ENCODE measurements at places on chromosomes 1 and 21.

DNA sequence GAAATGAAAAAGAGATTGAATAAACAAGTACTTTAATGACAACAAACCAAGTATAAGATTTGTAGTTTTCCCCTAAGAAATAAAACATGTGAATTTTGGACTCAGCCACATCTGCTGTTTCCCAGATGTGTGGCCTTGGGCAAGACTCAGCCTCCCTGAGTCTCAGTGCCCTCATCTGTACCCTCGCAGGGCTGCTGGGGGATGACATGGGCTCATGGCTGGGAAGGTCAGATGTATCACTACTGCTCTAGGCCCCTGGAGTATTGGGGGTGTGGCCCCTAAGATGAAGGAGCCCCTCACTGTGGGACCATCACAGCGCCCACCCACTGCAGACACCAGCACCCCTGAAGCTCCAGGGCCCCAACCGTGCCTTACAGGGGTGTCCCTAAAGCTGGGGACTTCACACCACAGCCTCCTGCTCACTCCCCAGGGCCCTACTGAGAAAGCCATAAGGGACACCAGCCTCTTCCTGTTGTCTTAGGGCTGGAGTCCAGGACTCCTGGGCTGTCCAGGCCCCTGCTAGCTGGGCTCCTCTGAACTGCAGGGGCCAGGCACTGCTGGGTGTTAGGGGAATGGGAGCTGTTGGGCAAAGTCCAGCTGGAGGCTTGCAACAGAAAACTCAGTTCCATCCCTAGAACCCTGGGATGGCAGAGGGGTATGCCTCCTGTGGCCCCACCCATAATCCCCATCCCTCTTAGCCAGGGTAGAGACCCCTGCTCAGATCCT is 104.0 kb upstream of the WNT4 start:
- no peak for DNase-seq

- no peak for DNase-seq
Measured at GRCh38 chr21:36096398-36097290, 26.8 kb downstream of the CBR1 start.

DNA sequence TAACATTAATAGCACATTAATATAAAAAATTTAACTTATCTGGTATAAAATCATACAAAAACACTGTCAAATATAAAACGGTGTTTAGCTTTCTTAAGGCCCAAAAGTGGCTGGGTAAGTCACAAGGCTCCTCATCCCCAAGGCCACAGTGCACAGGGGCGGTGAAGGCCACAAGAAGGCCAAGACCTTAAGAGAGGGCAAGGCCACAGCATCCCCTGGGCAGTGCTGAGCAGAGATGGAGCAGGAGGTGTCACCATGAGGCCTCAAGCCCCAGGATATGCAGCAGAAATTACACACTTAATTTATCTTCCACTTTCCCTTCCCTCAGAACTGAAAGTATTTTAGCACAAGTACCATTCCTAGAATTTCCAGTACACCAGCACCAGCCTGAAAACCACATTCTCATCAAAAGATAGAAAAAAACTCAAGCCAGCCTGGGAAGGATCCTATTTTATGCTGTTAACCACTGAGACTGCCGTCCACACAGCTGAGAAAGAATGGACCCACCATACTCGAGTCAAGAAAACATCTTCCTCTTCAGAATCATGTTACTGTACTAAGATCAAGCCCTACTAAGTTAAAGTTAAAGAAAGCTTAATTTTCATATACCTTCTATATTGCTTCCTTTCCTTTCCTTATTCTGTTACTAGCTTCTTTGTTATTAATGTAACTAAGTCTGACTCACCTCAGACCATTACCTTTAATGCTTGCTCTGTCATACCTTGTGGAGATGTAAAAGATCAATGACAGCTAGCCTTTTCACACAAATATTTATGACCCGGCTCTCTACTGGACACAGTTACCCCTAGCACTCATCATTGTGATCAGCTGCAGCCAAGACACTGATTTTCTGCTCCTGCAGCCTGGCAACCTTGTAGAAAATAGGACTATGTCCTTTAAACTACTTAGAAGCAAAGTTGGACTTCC is 26.4 kb upstream of the FMO1 start:
- no peak for DNase-seq

DNA sequence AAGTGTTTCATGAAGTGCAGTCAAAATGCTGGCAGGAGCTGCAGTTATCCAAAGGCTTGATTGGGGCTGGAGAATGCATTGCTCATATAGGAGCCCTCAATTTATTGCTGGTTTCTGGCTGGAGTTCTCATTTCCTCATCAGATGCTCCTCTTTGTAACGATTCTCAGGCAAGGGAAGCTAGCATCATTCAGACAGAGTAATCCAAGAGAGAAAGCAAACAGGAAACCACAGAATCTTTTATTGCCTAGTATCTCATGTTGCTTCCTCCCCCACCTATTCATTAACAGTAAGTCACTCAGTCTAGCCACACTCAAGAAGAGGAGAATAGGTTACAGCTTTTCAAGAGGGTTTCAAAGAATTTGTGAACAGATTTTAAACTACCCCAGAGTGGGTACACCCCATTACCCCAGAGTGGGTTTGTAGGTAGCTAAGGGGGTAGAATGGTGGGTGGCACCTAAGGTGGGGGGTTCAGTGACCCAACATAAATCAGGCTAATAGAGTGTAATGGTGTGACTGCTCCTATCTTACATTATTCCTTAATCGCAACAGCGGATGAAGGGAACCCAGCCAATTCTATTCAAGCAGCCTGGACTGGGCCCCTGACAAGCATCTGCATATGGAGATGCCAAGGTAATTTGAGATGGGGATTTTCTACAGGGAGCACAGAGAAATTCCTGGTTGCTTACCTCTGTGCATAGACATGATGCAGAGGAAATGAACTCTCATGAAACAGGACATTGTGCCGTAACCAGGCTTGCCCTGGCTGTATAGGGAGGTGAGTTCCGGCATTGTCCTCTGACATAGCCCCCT is 67.1 kb downstream of the KCNJ15 start:
- no peak for DNase-seq

- DNase-seq: no peak
Measured at GRCh38 chr21:46603228-46603627, 1.7 kb downstream of the S100B start.

- no peak for DNase-seq
Measured at GRCh38 chr1:205294175-205294917, 27.2 kb downstream of the NUAK2 start.

DNA sequence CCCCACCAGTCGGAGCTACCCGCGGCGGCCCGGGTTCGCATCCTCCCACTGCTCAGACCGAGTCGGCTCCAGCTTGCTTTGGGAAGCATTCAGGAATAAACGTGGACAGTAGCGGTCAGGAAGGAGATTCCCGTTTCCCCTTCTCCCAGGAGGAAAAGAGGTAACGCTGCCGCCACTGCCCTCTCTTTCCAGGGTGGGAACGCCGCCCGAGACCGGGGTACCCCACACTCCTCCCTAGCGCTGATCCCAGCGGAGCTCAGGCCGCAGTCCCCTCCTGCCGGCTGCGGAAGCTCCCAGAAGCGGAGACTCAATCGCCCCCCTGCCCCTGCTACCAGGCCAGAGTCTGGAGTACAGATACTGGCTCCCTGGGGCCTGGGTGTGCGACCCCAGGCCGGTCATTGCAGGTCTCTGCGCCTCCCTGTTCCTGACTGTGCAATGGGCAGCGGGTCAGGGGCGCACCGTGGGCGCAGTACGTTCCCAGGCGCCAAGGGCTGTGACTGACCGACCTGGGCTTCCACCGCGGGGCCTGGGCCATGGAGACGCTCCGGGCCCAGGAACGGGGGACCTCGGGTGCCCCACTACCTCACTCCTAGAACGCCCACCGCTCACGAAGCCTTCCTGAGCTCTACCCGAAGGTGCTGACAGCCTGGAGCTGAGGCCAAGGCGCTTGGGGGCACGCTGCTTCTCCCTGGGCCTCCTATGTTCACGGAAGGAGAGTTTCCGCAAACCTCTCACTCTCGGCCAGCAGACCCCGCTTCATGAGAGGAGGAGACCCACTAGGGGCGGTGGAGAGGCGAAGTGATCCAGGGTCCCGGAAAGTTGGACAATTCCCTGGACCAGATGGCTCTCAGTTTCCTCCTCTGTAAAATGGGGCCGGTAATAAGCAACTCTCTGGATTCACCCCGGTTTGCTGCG is 7.8 kb downstream of the DMRTA2 start:
- no peak for DNase-seq

GRCh38 chr1:184483101-184483683 is 96.4 kb downstream of the C1orf21 start:
- no peak for DNase-seq

DNA sequence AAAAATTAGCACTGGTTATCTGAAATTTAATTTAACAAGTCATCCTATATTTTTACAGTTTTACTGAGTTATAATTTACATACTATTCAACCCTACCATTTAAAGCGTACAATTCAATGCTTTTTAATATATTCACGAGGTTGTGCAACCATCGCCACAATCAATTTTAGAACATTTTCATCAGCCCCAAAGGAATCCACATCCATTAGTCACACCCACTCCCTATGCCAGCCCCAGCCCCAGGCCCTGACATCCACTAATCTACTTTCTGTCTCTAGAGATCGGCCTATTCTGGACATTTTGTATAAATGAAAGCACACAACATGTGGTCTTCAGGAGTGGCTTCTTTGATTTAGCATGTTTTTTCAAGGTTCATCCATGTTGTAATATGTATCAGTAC is 134.7 kb downstream of the PSMG1 start:
- DNase-seq: no peak

GRCh38 chr1:209883341-209883971 is 54.6 kb upstream of the SYT14 start:
- DNase-seq: no peak

DNA sequence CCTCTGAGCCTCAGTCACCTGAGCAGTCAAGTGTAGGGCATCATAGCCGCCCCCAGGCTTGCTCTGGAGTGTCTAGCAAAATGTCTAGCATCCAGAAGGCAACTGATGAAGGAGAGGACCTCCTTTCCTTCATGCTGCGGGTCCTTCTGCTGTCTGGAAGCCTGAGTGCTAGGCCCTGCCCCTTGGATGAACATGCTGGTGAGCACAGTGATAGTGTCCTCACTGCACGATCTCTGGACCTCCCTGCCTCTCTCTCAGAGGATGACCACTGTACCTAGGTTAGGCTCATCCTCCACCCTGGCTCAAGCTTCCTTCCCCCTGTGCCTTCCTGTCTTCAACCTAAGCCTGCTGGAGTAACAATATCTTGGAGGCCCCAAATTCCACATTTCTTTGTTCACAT is 128.6 kb downstream of the TENT5C start:
- DNase-seq: no peak

GRCh38 chr1:46757956-46758528 is 39.1 kb upstream of the EFCAB14 start:
- DNase-seq: no peak

DNA sequence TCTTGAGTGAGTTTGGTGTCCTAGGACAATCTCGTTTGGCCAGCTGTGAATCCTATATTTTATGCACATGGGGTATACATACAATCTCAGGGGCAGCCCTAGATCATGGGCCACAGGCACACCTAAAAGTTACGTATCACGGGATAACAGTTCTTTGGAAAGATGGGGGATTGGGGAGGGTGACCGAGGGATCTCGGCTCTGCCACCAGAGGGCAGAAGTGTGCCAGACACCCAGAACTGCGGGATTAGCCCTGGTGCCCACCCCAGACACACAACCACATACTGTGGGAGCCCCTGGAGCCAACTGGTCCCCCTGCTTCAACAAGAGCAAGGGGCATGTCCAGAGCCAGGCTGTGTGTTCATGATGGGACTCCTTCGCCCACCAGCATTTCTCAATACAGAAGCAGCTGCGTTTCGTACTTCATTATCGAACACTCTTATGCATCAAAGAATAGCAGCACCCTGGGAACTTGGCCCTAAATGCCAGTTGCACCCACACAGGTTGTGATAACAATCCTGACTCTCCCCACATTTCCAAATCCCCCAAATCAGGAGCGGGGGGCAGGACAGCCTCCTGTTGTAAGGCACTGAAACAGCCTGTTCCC is 37.4 kb downstream of the TMCO4 start:
- DNase-seq: peak; percentile 5

DNA sequence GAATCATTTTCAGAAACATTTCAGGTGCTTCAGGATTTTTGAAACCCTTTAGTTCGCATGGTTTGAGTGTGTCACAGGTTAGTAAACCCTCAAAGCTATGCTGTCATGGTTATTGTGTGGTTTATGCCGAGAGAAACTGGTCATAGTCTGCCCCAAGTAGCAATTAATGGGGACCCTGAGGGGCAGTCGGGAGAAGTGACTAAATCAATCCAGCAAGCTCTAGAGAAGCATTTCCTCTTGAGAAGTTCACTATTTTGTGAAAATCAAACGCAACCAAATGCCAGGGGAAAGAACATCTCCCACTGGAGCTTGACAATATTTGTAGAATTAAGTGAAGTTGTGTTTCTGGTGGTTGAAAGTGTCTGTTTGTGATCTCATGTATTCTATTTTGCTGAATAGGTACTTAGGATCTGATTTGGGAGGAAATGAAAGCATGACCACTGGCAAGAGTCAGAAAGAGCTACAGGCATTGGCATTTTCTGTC is 63.0 kb upstream of the BACH1 start:
- DNase-seq: no peak

DNA sequence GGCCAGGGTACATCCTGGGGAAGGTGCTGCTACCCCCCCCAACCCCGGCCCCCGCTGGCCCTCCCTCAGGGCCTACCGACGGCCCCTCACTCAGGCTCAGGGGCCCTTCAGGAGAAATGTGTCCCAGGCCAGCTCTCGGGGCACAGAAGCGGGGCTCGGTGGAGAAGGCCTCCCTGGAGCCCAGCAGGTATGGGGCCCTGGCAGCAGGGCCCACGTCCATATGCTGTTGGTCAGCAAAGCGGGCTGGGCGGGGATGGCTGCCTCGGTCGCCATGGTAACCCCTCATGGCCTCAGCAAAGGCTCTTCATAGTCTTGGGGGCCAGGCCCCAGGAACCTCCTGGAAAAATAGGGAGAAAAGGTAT is 24.4 kb downstream of the DLGAP3 start:
- no peak for DNase-seq

GRCh38 chr1:211643324-211644212 is 31.9 kb downstream of the NEK2 start:
- no peak for DNase-seq

DNA sequence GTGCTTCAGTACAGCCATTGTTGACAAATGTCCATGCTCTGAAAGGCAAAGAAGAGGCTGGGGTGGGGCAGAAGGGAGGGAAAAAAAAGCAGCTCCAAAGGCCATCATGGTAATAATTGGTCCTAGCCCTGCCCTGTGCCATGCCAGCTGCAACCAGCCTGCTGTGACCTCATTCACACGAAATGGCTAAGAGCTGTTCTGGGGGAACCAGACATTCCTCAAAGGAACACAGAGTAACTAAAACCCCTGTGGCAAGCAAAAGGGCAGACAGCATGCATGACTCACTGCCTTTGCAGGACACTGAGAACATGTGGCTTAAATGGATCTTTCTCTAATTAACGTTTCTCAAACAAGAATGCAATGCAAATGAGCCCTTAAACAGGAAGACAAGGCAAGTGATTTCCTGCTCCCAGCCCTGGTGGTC is 42.3 kb downstream of the STYXL2 start:
- DNase-seq: no peak

- DNase-seq: no peak
Measured at GRCh38 chr1:164718821-164719220, 159.8 kb downstream of the PBX1 start.

- no peak for DNase-seq
Measured at GRCh38 chr1:87914396-87914795, 585.7 kb downstream of the LMO4 start.
